ENCODE measurements at places on chromosomes 6 and 20.

DNA sequence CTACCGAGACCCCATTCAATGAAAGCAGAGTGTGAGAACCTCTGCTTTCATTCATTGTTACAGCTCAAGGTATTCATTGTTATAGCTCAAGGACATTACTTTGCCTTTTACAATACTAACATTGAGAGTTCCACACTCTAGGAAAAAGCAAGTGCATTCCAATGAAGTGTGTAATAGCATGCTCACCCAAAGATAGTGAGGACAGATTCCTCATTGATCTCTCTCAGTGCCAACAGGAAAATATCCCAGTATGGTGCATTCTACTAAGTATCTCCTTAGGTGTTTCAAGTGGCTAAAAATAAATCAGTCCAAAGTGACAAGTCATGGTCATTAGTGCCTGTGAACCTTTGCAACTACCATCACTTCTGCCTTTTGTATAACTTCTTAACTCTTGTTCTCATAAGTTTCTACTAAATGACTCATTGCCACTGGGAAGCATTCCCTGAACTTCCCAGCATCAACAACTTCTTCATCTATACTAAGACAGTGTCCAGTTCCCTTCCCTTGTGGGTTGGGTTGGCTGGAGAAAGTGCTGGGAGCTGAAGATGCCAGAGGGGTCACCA, 140.7 kb upstream of the STXBP5 start:
- DNase-seq: peak; percentile 56

GRCh38 chr6:130831607-130832006, 4.4 kb downstream of the SMLR1 start:
- no peak for DNase-seq

- no peak for DNase-seq
These were observed 7.3 kb downstream of the RGS17 start for GRCh38 chr6:153123801-153124200.

GRCh38 chr20:61881416-61881815, 184.3 kb downstream of the TAF4 start:
- DNase-seq: no peak

DNA sequence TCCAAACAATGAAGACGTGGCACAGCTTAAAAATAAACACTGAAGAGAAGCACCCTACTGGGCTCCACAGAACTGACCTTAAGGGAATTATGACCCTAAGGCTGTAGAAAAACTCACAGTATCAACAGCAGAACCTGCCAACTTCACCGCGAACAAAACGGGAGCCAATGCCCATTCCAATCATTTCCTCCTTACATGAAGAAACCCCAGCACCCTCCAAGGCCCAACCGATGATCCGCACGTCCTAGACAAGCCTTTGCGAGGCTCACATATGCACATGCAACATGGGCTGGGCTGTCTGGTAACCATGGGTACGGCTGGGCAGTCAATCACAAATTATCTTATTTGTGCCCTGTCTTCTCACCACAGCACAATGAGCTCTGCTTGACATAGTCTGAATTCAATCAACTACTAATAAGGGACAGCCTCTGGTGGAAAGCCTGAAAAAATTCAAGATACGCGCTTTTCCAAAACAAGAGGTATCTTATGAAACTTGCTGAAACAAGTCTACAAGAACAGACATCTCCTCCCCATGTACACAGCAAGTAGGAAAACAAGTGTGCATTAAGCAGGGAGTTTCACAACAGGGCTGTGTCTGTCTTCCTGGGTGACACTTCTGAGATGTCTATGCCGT, 1.7 kb downstream of the DIDO1 start:
- DNase-seq: no peak

DNA sequence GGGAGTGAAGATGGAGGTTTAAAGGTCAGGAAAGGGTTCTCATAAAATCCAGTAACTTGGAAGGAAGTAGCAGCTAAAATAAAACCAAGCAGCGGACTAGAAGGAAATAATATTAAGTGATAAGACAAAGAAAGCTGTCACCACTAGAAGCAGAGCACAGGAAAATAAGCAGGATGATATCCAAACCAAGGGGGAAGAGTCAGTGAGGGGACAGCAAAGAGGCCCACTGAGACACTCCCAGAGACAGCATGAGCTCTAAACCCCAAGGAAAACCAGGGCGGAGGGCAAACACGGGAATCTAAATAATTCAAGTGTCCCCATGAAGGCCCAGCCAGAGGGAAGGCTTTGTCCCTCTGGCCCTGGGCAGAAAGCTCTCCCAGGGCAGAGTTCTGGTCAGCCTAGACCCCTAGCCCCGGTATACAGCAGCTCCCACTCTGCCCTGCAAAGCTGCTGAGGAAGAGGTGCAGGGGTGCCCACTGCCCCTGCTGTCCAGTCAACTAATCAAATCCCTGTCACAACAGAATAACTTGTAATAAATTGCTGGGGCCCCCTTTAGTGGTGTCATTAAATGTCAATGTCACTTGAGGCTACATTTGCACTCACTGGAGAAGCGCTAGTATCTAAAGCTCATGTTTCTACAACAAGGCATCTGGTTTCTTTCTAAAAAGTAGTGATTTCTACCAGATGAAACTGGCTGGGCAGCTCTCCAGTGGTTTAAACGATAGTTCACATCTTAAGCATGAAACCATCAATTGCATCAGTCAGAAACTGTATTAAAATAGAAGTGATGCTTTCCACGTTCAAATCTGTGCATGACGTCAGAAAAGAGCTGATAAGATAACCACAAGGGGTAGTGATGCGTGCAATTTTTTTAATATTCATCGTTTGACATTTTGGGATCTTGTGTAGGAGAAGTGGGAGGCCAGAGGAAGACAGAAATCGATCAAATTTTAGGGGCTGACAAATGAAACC, 13.6 kb downstream of the PDE10A start:
- no peak for DNase-seq

- DNase-seq: no peak
These were observed 11.6 kb downstream of the GPR31 start for GRCh38 chr6:167146135-167146534.

GRCh38 chr6:167588181-167588919, 238.4 kb upstream of the AFDN start:
- peak; percentile 36 for DNase-seq

GRCh38 chr6:126842769-126843168, 275.7 kb upstream of the RSPO3 start:
- no peak for DNase-seq

DNA sequence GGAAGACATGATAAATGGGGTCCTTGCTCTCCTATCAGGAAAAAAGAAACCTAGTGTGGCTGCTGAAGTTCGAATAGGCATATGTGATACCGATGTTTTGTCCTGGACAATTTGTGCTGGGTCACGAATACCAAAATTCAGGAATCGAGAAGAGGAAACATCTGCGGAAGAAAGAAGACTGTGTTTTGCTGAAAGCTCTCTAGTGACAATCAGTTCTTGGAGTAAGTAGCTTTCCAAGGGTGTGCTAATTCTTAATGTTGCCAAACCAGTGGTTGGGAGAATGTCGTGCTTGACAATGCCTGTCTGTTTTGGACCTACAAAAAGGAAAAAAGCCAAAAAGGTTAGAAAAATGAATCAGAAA, 956.1 kb downstream of the PHF3 start:
- no peak for DNase-seq

GRCh38 chr6:15132854-15133670, 112.8 kb upstream of the JARID2 start:
- peak; percentile 72 for DNase-seq

- no peak for DNase-seq
These were observed 130.3 kb upstream of the BTN3A2 start for GRCh38 chr6:26234421-26235301.

DNA sequence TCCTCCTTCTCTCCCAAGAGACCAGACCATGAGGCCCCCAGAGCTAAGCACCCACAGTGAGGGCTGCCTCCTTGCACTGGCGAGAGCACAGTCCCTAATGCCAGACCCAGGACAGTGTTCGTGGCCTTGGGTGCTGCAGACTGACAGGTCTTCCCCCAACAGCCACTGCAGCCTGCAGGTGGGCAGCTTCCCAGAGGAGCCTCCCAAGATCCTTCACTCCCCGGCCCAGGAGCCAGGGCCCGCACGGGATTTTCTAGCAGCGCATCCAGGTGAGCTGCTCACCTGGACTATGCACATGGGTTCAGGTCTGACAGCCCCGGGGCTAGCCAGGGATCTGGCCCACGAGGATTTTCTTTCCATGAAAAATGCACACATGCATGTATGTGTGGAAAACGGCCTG, 41.7 kb downstream of the SUMO4 start:
- DNase-seq: no peak

DNA sequence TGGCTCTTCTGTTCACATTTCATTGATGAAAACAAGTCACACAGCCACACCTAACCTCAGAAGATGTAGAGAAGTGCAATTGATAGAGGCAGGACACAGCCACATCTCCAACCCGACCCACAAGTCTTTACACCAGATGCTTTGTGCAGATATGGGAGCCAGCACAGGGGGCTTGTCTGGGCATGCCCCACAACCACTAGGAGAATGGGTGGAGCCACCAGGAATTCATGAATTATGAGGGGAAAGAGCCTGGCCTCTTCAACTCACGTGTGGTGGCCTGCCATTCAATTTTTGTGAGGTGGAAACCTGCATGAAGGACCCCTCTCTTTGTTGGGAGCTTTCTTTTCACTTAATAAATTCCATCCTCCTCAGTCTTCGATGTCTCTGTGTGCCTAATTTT, 79.1 kb downstream of the OGFRL1 start:
- DNase-seq: no peak

DNA sequence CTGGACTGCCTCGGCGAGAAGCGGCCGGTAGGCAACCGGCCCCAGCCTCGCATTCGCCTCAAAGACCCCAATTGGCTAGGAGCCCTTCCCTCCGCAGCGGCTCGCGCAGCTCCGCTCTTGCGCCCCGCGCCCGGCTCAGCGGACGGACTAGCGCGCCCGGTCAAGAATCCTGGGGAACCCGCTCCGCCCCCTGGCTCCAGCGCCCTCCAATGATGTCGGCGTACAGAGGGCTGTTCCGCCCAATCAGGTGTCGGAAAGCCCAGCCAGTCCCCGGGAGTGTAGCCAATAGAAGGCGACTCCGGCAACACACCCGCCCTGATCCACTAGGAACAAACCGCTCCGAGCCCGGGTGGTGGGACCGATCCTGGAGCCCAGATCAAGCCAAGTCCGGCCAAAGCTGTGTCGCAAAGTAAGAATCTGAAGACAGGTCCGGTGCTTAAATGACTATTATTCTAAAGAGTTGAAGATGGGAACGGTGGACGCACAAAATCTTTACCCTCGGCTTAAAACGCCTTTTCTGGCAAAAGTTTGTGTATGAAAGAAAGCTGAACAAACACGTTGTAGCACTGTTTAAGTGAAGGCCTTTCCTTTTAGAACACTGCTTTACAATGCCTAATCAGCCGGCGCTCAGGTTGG, 132.2 kb downstream of the OGFRL1 start:
- no peak for DNase-seq

DNA sequence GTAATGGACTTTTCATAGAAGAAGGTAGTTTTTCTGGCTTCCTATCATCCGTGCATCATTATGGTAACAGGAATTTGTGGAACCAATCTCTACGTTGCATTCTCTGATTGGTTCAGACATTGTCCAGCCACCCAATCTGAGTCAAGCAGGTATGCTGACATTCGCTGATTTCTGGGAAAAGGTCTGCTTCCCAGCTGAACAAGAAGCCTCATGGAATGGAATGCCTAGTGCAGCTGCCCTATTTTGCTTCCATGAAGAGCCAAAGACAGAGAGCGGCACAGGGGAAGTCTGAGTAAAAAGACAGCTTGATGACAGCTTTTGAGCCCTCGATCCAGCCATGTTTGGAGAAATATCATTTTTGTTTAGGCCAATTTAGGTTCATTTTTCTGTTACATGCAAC, 38.5 kb upstream of the TXLNB start:
- no peak for DNase-seq

DNA sequence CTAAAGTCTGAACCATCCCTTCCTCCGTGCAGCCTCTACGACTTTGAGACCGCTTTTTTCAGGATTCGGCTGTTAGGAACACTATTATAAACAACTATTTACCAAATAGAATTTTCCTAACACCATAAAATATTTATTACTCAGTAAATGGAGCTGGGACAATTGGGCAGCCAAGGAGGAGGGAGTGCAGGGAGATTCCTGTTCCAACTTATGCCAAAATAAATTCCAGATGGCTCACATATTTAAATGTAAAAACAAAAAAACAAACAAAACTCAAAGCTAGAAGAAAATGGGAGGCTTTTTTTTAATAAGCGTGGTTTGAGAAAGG, 48.1 kb downstream of the TCP11 start:
- DNase-seq: no peak

DNA sequence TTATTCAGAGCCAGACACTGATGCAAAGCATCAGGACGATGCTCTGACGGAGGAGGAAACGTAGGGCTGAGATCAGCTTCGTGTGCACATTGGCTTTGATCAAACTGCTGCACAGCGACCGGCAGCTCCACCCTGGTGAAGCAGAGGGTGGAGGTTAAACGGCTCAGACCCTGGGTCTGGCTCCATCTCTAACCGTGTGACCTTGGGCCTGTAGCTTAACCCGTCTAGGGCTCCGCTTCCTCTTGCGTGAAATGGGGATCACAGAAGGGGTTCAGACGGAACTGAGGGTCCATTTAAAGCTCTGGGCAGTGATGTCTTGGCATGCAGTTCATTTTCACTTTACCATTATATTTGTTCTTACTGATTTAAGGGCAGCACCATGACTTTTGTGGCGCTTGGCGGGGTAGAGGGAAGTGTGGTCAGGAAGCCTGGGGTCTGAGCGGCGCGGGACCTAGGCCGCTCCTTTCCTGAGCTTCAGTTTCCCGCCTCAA, 644 bp downstream of the RBL1 start:
- DNase-seq: peak; percentile 44

DNA sequence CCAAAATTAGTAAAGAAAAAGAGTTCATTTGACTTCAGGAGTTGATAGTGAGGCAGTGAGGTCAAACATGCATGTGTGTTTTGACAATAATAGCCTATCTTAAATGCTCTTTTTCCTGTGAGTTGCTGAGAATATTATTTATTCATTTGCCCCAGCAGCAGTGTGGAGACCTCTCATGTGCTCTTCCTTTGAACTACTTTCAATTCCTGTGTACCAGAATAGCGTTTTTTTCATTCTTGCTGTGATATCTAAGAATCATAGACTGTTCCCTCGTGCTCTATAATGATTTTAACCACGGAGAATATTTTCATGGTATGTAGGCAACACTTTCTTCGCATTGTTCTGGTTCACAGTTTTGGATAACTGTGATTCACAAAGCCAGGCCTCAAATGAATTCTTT, 5.2 kb downstream of the CDYL start:
- DNase-seq: no peak

GRCh38 chr20:54108326-54108642, 37.9 kb upstream of the BCAS1 start:
- no peak for DNase-seq

GRCh38 chr6:169961772-169962561, 210.5 kb downstream of the ERMARD start:
- DNase-seq: peak; percentile 59

- no peak for DNase-seq
These were observed 101.0 kb upstream of the CHD6 start for GRCh38 chr20:41719151-41719550.

GRCh38 chr6:149593408-149593807, 27.2 kb downstream of the GINM1 start:
- no peak for DNase-seq

Data from urothelium cell line (cell line).